ENCODE measurements at places on chromosomes 11 and 22. TPM values are rescaled to one million over a fixed set of nuclear protein-coding genes. Genes with fewer than 3 reads are reported as not detected.

The ATP6V1E1 gene
- 148 TPM for polyA plus RNA-seq

- DNase-seq, result no peak
Observed at GRCh38 chr11:109862835-109863234, 230.4 kb upstream of the ZC3H12C start.

- peak; percentile 89 for DNase-seq
Observed at GRCh38 chr11:68946416-68947090, 34.2 kb downstream of the MRGPRD start.

- DNase-seq, result no peak
Observed at GRCh38 chr11:12110714-12111548, 541 bp downstream of the MICAL2 start.

The SLC37A2 gene
- polyA plus RNA-seq, result 1.1 TPM

- no peak for DNase-seq
Observed at GRCh38 chr11:2210366-2211112, 38.9 kb upstream of the TH start.

The RASL10A gene
- 0.07 TPM for polyA plus RNA-seq

The ANKK1 gene
- not detected for polyA plus RNA-seq

The TMPRSS13 gene
- not detected for polyA plus RNA-seq

GRCh38 chr22:30297276-30297990, 8.1 kb upstream of the CASTOR1 start:
- DNase-seq, result no peak

- peak; percentile 15 for DNase-seq
Observed at GRCh38 chr11:30143098-30143705, 87.6 kb upstream of the FSHB start.

GRCh38 chr11:77776455-77776854, 44.1 kb downstream of the RSF1 start:
- DNase-seq, result peak; percentile 20

The PAK1 gene
- polyA plus RNA-seq, result 34.3 TPM

GRCh38 chr11:43576803-43577521, 103.6 kb upstream of the HSD17B12 start:
- DNase-seq, result peak; percentile 49

DNA sequence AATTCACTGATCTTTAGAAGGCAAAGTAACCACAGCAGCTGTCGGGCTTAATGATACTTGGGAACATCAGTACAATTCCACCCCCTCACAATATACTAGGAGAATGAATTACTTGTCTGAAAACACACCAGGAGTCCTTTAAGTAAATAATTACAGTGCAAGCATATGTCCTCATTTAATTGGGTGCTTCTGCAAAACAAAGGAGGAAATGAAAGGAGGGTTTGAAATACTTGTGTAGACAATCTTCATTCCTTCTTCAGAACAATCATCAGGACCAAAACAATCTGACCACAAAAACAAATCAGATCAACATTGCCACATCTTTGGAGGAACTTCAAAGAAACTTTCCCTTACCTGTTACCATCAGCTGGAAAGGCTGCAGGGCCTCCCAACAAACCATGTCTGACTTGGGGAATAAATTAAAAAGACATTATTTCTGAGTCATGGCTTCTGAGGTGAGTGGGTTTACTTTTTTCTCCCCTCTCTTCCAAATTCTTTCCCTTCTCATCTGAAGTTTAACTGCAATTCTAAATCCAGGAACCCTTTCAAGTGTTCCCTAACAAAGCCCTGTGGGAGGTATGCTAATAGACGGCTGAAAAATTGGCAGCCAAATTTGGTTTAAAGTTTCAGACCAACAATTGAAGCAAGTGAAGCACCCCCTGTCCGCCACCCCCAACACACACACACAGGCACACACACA, 12.5 kb upstream of the CCDC117 start:
- peak; percentile 18 for DNase-seq

The CNGA4 gene
- polyA plus RNA-seq, result 0.07 TPM

The ROBO3 gene
- polyA plus RNA-seq, result 54.1 TPM

GRCh38 chr22:43625242-43625641, 186.9 kb downstream of the EFCAB6 start:
- no peak for DNase-seq

DNA sequence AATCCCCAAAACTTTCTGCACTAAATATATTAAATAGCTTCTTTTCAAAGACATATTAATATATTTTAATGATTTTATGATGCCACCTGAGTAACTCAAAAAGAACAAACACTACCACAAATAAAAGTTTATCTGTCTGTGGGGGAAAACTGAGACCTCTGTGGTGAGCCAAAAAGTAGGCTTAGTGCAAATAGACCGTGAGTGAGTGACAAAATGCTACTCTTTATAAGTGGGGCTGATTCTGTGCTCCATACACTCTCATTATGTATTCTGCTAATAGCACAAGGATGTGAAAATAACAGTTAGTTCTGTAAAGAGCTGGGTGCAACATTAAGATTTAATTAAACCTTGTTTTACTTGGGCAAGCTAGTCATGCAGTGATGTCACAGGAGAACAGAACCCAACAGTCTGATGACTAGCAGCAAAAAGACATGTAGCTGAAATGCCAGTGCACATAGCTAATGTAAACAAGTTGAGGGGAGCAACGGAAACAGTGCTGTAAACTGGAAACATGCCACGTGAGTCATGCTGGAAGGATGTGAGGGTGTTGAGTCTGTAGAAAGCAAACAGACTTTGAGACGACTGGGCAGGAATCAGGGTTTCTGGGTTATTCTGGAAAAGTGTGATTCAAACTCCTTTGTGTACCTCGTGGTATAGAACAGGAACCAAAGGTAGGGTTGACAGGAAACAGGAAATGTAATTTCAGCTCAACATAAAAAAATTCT, 1130.4 kb downstream of the LRRC4C start:
- DNase-seq, result peak; percentile 100

- DNase-seq, result no peak
Observed at GRCh38 chr11:112087212-112087611, 539 bp downstream of the SDHD start.

GRCh38 chr22:31742115-31742514, 7.8 kb downstream of the PRR14L start:
- DNase-seq, result no peak

- no peak for DNase-seq
Observed at GRCh38 chr11:78205256-78205655, 16.5 kb downstream of the USP35 start.

DNA sequence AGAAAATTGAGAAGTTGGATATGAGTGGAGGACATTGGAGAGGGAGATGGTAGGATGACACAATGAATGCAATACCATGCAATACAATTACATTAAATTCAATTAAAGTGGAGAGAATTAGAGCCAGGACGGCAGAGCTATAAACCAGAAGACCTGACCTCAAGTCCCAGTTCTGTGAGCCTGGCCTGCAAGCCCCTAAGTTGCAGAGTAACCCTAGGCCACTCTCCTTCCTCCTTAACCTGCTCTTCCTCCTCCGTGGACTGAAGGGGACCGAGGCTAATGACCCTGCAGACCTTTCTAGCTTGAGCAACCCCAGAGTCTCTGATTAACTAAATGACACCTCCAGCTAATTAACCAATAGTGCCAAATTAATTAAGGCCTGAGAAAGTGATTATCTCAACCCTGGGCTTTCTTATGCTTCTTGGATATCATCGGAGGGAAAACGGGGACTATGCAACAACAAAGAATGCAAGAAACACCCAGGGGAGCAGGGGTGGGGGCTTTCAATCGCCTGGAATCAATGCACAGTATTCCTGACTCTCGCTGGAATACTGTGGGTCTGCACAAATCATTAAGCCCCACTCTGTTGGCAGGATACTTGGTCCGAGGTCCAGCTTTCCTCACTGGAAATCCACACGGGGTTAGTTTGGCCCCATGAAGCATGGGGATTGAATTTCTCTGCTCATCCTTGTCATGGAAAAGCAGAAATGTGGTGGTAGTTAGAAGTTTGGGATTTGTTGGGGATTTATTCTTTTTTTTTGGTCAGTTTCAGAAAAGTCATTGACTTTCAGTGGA, 548.3 kb downstream of the MN1 start:
- DNase-seq, result no peak

DNA sequence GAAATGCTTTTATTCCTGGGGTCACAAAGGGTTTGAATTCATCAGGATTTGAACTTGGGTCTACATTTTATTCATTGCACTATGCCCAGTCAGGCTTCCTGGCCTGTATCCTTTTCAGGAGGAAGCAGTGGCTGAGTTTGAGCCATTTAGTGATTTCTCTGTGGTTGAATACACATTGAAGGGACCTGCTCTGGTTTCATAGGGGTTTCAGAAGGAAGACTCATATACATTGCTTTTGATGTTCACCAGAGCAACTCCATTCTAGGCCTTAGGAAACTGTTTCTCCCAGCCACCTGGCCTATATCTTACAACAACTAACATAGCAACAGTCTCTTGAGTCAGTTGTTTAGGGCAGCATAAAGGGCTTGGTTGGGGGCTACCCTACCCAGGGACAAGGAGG, 165.7 kb downstream of the INSC start:
- no peak for DNase-seq

DNA sequence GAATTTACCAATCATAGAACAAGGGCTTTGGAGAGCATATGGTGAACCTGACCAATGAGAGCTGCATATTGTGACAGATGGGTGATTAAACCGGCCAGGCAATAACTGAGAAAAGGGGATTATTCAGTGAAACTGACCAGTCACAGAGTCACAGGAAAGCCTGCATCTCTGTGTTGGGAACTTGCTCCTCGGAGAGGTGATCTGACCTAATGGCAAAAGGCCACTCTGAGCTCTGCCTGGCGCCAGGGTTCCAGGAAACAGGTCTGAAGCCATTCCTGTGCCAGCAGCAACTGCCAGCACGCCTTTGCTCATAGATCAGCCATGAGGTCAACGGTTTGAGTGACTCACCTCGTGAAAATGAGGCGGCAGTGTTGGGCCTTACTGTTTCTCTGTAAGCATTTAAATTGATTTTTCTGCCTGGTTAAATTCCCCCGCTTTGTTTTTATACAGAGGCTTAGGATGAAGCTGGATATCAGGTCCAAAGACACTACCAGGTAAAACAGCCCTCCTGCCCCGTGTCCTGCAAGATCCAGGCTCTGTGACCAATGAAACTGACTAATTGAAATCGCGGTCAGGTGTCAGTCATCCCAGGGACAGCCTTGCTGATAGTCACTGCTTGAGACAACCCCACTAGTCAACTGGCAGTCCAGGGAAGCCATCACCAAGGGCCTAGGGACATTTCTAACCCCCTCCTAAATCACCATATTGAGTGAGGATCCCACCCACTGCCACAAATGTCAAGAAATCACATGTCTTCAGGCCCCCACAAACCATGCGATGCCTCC, 35.8 kb upstream of the MYOD1 start:
- DNase-seq, result peak; percentile 66

The SPDYC gene
- polyA plus RNA-seq, result not detected

The NADSYN1 gene
- polyA plus RNA-seq, result 63.7 TPM

The WNT7B gene
- 0.16 TPM for polyA plus RNA-seq

The FGF4 gene
- not detected for polyA plus RNA-seq
